Stimulated activated CD4-positive, alpha-beta T cell treated with anti-CD3 and anti-CD28 coated beads, TNF-alpha, amount 100 ng/mL, for 4 hours (primary cell): ENCODE measurements at places on chromosomes 2 and 18.

DNA sequence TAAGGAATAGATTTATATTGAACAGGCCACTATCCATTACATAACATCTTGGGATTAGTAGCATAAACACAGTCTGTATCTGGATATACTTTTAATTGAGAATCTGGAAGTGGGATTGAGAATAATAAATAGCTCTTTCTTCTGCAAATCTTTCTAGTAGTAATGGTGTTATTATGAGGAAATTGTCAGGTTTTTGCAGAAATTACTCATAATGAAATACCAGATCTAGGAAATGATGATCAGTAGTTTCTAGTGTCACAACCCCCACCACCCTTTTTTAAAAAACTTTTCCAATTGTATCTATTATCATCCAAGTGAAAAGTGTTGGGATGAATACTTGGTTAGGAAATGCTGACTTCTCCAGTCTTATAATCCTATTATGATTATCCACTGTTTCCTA, 18.7 kb downstream of the NBEAL1 start:
- no peak for DNase-seq

DNA sequence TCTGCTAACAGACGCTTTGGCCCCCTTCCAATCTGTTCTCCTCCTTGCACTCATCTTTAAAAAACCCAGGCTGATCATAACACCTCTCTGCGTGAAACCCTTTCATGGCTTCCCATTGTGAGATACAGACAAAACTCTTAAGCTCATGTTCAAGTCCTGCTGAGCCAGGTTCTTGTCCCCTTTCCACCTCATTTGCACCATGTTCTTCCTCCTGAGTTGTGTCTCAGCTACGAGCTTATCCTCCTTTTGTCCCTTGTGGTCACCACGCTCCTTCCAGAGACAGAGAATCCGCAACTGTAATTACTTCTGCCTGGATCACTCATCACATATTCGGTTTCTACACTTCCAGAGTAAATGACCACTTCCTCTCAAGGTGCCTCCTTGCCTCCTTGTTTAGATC, 238.8 kb downstream of the ACTR3 start:
- DNase-seq = no peak

DNA sequence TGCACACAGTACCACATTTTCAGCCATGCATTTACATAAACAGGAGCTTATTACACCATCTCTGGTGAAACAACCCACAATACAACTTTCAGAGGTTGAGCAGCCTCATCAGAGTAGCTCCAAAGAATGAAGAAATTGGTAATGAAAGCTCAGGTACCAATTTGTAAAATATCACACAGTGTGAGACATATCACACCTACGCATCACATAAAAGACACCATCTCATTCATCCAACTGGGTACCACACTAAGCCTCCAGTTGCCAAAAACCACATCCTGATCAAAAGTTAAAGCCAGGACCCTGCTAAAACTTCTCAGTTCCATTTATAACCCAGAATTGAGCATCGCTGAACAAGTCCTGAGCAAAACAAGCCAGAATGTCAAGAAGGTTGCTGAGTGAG, 4.6 kb downstream of the TMEM163 start:
- no peak for DNase-seq

- no peak for DNase-seq
Measured at GRCh38 chr2:73297586-73297985, 4.2 kb upstream of the EGR4 start.

DNA sequence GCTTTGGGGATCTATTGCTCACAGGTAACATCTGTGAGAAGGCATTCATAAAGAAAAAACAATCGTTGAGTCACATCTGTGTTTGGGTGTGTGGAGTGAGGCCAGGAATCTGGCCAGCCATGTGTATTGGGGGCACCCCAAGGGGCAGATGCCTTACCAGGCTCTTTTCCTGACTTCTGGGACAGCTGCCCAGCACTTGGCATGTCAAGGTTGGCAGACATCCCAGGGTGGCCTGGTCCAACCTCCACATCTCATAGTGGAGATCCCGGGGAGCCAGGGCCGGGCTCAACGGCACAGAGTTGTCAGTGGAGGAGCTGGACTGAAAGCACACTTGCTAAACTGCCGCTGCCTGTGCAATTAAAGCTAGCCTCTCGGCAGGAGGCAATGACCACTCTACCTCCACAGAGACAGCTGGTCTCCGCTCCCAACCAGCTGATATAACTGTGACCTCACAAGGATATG, 75.3 kb upstream of the MGAT4A start:
- no peak for DNase-seq

DNA sequence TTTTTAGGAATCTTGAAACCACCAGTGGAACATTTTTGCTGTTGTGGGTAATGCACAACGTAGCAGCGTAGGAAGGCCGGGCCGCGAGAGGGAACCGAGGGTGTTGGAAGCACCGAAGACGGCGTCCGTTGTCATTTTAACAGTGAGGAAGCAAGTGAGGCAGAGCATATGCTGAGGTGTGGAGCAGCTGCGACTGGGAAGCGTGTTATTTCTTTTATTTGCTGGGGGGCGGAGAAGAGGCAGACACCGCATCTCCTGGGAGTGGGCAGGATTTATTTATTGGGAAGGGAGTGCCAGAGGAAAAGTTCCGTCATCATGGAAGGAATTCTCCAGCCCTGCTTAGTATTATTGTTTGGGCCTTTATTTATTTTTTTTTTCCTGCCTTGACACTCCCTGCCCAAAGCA, 232.8 kb downstream of the KLHL29 start:
- no peak for DNase-seq

DNA sequence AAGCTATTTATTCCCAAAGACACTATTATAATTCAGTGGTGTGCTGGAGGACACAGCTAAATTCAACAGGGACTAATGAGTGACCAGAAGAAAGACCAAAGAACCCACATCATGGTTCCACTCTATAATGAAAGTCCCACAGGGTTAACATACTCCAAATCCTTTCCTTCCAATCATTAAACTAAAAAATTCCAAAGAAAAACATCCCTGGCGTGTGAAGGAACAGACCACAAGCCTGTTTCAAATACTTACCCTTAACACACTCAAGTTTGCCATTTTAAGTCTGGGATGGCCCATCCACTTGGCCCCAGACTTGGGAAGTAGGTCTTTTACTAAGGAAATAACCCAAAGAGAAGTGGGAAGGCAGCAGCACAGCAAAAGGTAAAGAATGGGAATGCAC, 150.1 kb upstream of the CCDC150 start:
- no peak for DNase-seq

- no peak for DNase-seq
Measured at GRCh38 chr2:1871171-1871570, 126.9 kb upstream of the PXDN start.

DNA sequence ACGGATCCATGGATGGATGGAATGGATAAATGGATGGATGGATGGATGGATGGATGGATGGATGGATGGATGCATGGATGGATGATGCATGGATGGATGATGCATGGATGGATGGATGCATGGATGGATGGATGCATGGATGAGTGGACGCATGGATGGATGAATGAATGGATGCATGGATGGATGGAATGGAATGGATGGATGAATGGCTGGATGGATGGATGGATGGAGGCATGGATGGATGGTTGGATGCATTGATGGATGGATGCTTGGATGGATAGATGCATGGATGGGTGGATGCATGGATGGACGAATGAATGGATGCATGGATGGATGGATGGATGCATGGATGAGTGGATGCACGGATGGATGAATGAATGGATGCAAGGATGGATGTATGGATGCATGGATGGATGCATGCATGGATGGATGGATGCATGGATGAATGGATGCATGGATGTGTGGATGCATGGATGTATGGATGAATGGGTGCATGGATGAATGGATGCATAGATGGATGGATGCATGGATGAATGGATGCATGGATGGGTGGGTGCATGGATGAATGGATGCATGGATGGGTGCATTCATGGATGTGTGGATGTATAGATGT, 209.2 kb downstream of the ALPK2 start:
- DNase-seq = no peak

- no peak for DNase-seq
Measured at GRCh38 chr2:74562126-74562775, 7.7 kb downstream of the DOK1 start.
